ENCODE measurements at places on chromosomes 16 and 17.

DNA sequence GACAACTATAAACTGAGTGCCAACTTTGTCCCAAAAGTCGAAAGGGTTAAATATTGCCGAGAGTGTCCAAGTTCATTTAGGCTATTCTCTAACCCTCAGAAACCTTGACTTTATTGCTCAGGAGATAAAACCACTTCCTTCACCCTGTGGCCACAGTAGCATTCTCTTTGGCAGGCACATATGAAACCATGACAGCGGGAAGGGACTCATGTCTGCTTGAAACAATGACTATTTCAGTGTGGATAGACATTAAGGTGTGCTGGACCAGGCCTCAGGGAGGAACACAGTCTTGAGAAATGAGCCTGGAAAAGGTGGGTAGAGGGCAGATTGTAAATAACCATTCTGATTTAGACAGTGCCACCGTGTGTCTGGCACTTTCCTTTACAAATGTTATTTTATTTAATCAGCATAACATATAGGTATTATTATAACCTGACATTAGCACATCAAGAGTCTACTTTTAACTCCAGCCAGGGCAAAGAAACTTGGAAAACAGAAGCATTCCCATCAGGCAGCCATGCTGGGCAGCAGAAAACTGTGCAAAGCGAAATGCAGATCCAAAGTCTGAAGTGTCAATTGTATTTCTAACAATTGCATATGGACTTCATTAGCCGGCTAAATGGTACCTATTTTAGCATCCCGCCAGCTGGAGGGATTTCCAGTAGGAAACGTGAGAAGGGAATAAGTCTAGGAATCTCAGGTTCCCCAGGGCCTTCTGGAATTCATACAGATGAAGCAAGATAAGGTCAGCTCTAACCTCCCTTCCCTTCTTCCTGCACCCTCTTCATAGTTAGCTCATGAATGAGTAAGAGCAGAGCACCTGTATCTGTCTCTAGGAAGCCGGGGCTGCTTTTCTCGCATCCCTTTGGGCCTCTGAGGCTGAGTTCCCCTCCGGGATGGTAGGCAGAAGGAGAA lies 212.8 kb upstream of the ELAC2 start:
- DNase-seq, result no peak

- no peak for DNase-seq
Measured at GRCh38 chr16:57020651-57021050, 31.3 kb downstream of the NLRC5 start.

DNA sequence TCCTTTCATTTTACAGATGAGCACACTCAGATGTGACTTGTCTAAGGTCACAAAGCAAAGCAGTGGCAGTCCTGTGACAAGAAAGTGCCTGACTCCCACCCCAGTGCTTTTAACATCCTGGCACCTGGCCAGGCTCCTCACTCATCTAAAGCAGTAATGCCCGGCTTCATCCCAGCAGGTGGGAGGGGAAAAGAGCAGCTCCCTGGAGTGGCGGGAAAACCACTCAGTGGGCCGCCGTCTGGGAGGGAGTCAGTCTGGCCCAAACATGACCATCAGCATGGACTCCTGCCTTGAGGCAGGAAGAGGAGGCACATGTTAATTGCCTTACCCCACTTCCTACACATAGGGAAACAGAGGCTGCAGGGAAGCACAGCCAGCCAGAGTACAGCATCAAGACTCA lies 2.6 kb downstream of the PCGF2 start:
- no peak for DNase-seq

- no peak for DNase-seq
Measured at GRCh38 chr16:3183445-3184139, 4.4 kb upstream of the OR1F1 start.

DNA sequence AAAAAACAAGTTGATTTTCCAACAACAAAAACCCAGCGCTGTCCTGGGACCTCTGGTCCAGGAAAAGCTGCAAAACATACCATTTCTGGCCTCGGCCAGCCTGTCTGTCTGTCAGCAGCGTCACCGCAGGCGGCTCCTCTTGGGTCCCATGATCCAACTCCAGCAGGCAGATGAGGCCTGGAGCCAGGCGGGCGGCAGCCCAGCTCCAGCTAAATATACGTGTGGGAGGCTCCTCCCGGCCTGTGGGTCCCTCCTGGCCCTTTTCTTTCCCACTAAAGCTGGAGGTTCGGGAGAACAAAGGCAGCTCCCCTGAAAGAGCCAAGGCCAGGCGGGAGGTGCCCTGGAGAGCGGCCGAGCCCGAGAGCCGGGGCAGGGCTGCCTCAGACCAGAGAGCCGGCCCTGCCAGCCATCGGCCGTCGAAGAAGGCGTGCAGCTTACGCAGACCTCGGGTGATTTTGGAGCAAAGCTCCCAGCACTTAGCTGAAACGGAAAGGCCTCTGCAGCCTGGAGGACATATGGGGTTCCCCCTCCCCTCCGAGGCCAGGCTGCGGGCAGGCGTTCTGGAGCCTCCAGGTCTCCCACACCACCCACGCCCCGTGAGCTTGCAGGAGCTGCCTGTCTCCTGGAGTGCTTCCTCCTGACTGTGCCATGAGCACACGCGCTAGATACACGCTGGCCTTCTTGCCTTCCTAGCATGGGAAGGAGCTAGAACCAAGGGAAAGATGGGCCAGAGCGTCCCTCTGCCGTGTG lies 19.9 kb upstream of the JPH3 start:
- peak; percentile 87 for DNase-seq

DNA sequence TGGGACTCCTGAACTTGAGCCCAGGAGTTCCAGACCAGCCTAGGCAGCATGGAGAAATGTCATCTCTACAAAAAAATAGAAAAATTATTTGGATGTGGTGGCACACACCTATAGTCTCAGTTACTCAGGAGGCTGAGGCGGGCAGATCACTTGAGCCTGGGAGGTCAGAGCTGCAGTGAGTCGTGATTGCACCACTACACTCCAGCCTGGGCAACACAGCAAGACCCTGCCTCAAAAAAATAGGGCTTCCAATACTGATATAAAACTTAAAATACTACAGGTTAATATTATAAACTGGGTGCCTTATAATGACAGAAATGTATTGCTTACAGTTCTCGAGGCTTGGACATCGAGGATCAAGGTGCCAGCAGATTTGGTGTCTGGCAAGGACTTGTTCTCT lies 10.6 kb downstream of the CES2 start:
- DNase-seq, result no peak

- no peak for DNase-seq
Measured at GRCh38 chr17:67518876-67519275, 141.8 kb downstream of the PITPNC1 start.

DNA sequence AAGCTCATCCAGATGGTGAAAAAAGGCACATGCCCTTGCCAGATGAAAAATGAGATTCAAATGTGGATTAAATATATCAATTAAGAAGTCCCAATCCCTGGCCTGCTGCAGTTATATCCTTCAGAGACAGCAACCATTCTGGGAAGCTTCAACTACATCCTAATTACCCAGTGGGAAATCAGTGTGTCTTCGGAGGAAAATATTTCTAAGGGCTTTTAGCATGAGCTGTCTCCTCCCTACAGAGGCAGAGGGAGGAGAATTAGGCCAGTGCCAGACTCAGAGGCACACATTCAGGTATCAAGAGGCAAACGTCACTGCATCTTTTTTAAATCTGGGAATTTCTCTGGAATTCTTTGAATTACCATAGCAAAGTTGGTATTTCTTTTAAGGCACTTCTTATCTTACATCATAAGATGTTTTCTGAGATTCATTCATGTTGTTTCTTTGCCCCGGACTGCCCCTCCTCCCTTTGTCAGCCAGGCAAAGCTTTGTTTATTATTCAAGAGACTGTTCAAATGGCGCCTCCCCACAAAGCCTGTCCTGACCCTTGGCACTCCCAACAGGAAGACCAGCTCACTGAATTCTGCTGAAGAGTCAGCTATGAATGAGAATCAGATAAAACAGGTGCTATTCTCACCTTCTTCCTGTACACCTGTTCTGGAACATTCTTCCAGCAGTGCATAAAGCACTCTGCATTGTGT lies 38.3 kb upstream of the SMPD3 start:
- DNase-seq, result no peak

DNA sequence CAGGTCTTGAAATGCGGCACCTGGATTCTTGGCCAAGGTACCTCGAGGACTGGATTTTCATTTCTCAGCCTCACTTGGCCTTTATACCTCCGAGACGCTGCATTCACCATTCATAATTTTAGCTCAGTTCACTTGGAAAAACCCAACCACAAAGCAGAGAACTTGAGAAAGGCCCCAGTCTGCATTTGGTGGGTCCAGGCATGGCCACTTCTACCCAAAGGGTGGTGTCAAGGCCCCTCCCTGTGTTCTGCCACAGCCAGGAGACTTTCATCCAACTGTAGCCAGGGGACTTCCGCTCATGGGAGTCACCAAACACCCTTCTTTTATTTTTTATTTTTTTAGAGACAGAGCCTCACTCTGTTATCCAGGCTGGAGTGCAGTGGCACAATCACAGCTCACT lies 14.7 kb upstream of the TVP23A start:
- no peak for DNase-seq

GRCh38 chr17:44997733-44998520 lies 29.8 kb upstream of the C1QL1 start:
- no peak for DNase-seq

GRCh38 chr17:61338874-61339478 lies 60.7 kb upstream of the TBX2 start:
- no peak for DNase-seq
